ENCODE measurements at places on chromosomes 1 and 21.

GRCh38 chr1:104266612-104267011, 516.9 kb downstream of the AMY1C start:
- DNase-seq = no peak

DNA sequence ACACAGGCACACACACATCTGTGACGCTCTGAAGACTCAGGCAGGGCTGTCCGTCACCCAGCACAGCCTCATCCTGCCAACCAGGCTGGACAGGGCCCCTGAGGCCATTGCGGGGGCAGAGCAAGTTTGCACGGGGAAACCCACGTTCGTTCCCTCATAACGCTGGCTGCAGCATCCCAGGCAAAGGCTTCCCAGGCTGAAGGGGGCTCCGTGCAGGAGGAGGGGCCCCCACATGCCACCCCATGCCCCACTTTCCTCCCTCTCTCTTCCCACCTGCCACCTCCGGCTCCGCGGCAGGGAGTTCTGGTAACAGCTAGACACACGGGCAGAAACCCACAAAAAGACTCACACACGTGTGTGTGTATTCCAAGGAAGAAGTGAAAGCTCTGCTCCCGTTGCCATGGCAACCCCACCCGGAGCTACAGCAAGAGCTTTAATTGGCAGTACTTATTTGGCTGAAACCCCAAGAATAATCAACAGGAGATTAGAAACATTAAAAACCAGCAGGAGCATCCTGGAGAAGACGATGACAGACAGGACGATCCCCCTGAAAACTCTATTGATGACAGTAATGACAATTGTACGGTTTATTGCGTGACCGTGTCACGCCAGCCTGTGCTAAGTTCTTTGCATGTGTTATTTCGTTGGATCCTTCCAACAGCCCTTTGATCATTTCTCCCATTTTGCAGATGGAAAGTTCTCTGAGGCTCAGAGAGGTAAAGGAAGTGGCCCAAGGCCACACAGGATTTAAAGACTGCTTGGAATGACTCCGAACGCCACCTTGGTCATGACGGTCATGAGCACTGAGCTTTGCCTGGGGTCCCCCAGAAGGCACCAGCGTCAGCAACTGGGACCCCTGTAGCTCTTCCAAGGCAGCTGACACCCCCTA, 247.1 kb downstream of the NPHP4 start:
- DNase-seq = peak; percentile 34

- DNase-seq = no peak
Measured at GRCh38 chr21:41359286-41359685, 2.5 kb upstream of the MX2 start.

DNA sequence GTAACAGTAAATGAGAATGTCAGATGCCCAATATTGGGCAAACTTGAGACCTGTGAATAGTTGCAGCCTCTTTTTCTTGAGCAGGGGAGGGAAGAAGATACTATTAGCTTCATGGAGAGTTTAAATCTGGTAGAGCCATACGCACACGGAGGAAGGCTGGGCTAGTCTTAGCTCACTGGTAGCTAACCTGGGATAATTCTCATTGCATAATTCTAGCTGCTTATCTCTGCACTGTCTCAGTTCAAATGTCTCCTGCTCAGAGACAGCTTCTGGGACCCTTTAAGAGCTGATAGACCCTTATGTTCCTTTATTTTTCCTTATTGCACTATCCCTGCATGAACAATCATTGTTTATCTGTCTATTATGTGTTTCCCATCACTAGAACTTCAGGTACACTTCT, 8.4 kb downstream of the C1orf87 start:
- no peak for DNase-seq

GRCh38 chr1:241848686-241849344, 811 bp downstream of the EXO1 start:
- no peak for DNase-seq

GRCh38 chr1:185432948-185433347, 115.9 kb upstream of the IVNS1ABP start:
- no peak for DNase-seq

DNA sequence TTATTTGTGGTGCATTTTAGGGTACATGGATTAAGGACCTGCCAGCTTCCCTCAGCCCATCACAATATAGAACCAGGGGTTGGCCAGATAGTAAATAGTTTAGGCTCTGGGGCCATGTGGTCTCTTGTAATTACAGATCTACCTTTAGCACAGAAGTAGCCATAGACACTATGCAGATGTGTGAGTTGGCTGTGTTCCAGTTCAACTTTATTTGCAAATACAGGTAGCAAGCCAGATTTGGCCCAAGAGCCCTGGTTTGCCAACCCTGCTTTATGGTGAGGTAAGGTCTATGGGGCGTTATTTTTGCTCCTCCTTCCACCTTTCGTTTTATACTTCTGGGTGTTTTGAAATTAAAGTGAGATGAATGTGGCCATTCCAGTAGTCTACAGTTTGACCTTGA, 48.7 kb downstream of the MRPS6 start:
- DNase-seq = no peak

Measured in frontal cortex (tissue), 4 donors.